GM12891 (cell line): ENCODE measurements at places on chromosomes 11 and 22.

- peak; percentile 81 for DNase-seq
Measured at GRCh38 chr22:39135092-39135896, 17.2 kb downstream of the CBX7 start.

- no peak for DNase-seq
Measured at GRCh38 chr11:91641153-91641552, 583.5 kb upstream of the FAT3 start.

GRCh38 chr11:7021318-7021717 lies 1.0 kb downstream of the NLRP14 start:
- no peak for DNase-seq

GRCh38 chr11:131600628-131601027 lies 230.2 kb downstream of the NTM start:
- DNase-seq, result no peak

DNA sequence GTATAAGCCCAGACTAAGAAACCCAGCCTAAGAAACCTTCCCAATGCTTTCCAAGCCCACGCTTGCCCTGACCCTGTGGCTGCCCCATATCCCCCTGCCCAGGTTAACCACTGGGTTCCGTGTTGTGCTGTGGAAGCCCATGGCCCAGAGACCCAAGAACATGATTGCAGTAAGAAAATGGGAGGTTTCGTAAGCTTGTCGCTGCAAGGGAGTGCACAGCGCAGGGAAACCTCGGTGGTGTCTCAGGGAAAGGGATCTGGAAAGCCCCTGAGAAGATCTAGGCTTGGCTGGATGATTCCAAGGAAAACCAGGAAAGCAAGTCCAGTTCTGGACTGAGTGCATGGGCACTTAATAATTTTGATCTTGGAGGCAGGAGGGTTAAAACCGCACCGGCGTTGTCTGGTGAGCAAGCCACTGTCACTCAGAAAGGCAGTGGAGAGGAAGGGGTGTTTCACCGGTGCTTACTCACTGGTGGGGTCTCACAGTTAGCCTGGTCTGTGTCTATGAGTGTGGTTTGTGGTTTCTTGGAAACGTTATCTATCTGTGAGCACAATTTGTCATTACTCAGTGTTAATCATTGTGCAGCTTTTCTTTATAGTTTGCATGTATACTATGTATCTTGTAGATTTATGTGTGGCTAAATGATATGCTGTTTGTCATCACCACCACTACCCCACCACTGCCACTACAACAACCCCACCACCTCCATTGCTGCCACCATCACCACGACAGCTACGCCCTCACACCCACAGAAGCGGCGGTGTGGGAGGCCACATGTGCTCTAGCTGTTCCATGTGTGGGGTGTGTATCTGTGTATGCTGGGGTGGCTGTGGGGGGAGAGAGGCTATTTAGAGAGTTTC lies 53.3 kb upstream of the PRDM11 start:
- no peak for DNase-seq

DNA sequence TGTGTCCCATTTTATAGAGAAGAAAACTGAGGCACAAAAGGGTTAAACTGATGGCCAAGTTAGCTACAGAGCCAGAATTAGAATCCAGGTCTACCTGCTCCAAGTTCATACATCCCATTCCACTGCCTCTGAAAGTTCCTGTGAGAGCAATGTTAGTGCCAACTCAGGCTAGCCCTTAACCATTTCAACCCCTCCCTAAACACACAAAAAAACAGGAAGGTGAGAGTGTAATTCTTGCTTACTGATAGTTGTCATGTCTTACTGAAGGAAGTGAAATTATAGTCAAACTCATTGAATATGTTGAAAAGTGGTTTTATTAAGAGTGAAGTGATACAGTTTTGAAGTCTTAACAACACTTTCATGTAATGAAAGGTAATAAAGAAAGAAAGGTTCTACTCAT lies 2.9 kb upstream of the E2F8 start:
- no peak for DNase-seq

DNA sequence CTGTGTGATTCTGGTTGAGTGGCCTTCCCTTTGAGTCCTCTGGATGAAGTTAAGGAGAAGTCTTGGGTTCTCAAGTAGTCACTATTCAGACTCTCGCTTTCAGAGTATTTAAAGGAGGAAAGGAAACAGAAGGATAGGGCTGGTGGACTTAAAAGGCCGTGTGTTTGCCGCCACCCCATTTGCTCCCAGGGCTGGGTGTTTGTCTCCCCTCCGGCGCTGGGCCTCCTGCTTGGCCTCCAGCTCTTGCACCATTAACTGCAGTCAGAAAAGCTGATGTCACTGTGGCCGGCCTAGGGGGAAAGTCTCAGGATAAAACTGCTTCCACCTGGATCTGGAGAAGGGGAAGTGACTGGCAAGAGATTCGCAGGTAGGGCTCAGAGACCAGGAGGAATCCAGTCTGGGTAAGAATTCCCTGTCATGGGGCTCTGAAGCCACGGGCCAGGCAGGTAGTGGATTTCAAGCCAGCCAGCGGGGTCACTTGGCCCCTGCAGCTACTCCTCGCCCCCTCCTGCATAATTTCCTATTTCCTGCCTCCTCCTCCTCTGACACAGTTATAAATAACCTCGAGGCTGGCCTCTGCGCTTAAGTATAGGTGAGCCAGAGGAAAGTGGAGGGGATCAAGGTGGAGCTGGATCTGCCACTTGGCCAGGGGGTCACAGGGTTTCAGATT lies 17.1 kb downstream of the TIMP3 start:
- DNase-seq, result no peak

GRCh38 chr22:45743687-45744086 lies 72.1 kb downstream of the ATXN10 start:
- no peak for DNase-seq

DNA sequence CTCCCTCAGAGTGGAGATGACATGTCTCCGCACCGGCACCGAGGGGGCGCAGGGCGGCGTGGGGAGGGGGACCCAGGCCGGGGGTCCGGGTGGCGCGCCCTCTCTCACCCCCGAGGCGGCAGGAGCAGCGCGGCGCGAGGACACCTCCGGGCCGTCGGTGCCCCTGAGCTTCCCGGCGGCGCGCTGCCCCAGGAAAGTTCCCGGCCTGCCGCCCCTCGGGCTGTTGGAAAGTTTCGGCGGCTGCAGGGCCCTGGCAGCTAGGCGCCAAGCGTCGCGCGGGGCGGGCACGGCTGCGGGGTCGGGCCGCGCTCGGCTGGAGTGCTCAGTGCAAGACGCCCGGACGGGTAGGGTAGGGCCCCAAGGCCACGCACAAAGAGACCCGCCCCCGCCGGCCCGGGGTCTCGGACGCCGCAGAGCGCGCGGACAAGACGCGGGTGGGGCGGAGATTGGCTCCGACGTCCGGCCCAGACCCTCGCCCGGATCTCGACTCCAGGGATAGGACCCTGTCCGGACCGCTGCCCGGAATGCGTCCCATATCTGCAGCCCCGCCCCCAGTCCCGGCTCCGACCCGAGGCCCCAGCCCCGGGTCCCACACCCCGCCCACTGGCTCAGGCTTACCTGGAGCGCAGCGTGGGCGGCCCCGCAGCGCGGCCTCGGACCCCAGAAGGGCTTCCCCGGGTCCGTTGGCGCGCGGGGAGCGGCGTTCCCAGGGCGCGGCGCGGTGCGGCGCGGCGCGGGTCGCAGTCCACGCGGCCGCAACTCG lies 471 bp downstream of the ARVCF start:
- DNase-seq, result no peak

DNA sequence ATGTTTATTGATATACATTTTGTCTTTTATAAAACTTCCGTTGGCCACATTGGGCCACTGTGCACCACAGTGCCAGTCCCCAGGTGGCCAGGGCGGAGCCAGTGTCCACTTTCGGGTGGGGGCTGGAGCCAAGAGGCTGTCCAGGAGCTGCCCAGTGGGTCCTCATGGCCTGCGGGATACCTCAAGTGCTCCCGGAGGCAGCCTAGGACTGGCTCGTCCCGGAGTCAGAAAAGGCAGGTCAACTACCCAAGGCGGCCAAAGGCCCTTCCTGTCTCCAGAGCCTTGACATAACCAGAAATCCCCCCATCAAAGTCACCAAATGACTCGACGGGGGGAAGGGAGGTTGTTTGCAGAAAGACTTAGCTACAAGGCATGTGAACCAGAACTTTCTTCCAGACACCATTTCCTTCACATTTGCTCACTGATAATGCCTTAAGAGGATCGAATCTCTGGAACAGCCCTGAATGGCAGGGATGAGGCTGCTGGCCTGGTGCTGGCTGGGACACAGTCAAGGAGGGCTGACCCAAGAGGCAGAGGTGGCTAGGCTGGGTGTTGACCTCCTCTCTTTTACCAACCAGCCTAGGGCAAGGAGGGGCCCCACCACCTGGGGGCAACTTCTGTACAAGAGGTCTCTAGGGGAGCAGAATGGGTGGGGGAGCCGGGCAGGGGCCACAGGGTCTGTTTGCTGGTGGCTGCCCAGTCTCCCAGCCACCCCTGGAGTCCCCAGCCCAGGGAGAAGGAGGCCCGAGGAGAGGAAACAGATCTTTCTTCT lies 8.4 kb downstream of the MRGPRF start:
- DNase-seq, result no peak

GRCh38 chr11:121793916-121794315 lies 322.1 kb downstream of the BLID start:
- no peak for DNase-seq

GRCh38 chr11:103453126-103453525 lies 343.9 kb downstream of the DYNC2H1 start:
- no peak for DNase-seq

DNA sequence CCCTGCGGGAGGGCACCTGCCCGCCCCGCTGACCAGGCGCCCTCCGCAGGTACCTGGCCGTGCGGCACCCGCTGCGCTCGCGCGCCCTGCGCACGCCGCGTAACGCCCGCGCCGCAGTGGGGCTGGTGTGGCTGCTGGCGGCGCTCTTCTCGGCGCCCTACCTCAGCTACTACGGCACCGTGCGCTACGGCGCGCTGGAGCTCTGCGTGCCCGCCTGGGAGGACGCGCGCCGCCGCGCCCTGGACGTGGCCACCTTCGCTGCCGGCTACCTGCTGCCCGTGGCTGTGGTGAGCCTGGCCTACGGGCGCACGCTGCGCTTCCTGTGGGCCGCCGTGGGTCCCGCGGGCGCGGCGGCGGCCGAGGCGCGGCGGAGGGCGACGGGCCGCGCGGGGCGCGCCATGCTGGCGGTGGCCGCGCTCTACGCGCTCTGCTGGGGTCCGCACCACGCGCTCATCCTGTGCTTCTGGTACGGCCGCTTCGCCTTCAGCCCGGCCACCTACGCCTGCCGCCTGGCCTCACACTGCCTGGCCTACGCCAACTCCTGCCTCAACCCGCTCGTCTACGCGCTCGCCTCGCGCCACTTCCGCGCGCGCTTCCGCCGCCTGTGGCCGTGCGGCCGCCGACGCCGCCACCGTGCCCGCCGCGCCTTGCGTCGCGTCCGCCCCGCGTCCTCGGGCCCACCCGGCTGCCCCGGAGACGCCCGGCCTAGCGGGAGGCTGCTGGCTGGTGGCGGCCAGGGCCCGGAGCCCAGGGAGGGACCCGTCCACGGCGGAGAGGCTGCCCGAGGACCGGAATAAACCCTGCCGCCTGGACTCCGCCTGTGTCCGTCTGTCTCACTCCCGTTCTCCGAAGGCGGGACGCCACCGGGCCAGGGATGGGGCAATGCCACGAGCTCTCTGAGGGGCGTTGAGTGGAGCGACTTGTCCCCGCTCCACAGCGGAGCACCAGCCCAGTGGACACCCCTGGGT lies 1.8 kb downstream of the GALR3 start:
- DNase-seq, result peak; percentile 50

- no peak for DNase-seq
Measured at GRCh38 chr11:44192017-44192385, 96.5 kb downstream of the EXT2 start.

- DNase-seq, result no peak
Measured at GRCh38 chr11:17385492-17385891, 3.0 kb downstream of the KCNJ11 start.

DNA sequence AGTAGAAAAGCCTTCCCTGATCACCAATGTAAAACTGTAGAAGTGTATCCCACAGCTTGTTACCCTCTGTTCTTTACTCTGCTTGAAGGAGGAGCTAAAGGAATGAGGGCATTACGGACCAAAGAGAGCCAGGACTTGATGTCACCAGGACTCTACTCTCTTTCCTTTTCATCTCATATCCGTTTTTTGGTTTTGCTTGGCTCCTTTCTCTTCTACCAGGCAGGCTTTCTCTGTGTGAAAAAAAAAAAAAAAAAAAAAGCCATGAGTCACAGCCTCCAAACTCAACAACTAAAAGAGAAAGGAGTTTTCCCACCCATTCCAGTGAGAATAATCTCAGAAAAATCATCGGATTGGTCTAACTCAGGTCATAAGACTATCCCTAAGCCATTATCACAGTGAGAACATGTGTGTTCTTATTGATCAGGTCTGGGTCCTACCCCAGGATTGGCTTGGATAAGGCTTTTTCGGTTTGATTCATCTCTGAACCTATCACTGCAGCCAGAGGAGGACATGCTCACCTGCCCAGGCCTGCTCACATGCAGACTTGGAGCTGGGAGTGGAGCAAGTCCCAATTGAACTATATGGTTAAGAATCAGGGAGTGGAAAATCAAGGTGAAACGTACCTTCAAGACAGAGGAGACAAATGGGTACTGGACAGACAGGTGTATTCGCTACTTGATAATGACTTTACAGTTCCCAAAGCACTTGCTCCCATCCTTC lies 19.4 kb upstream of the LRRC55 start:
- DNase-seq, result no peak

DNA sequence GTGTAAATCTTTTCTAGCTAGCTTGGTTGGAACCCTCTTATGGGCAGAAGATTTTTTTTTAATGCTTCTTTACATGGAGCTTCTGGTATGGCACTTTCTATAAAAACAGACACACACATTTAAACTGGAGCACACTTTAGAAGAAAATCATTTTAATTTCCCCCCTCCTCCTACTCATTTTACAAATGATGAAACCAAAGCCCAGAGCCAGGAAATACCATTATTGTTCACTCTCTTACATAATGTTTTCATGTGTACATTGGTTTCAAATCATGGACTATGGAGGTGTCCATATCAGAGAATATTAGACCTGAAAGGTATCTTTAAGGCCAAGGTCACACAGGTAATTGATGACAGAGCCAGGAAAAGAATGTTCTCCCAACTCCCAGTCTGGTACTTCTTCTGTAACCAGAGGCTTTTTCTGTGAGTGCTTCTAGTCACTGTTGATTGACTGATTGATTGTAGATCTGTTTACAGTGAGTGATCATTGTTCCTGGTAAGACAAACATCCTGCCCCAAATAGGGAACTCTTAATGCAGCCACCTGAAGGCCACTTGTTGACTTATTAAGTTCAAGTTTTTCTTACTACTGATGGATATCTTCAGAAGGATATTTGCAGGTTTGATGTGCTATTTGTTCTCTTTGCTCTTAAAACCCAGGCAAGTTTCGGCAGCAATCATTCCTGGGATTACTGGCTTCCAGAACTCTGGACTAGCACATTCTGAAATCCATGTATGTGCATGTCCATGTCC lies 26.8 kb upstream of the ME3 start:
- no peak for DNase-seq
